ENCODE measurements at places on chromosomes 11 and 22. TPM values are rescaled to one million over a fixed set of nuclear protein-coding genes. Genes with fewer than 3 reads are reported as not detected.
A peak's percentile ranks its signal among the peaks of the same experiment; 100 is the strongest.

DNA sequence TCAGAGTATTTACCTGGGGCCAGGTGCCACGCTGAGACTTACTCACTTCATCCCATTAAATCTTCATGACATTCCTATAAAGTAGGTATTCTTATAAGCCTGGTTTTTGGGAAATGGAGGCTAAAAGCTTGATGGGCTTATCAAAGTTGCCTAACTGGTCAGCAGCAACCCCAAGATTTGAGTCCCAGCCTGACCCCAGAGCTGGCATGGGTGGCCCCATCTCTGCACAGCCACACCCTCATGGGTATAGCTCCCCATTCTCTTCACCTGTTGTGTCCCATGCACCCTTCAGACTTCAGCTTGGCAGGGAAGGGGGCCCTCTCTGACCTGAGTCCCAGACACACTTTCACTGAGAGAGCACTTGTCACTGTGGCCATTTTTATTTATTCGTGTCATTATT, 37.4 kb upstream of the TP53I11 start:
- H3K27me3 ChIP-seq, result no peaks in the 10 kb centered on the region
- H3K4me1 ChIP-seq, result peaks cover 22% of the 10 kb centered on the region

- H3K4me3 ChIP-seq, result no peak overlapping the region
- no peaks in the 10 kb centered on the region for H3K27me3 ChIP-seq
- no peaks in the 10 kb centered on the region for H3K4me1 ChIP-seq
- no peak overlapping the region for H3K27ac ChIP-seq
- no peak for DNase-seq
These were observed 124.3 kb downstream of the RBFOX2 start for GRCh38 chr22:35904336-35904692.

- H3K4me3 ChIP-seq, result no peak overlapping the region
- H3K36me3 ChIP-seq, result no peaks in the 10 kb centered on the region
- H3K27ac ChIP-seq, result no peak overlapping the region
- H3K27me3 ChIP-seq, result no peaks in the 10 kb centered on the region
These were observed 22.4 kb downstream of the SLC22A6 start for GRCh38 chr11:62962391-62962790.

- no peak overlapping the region for H3K4me3 ChIP-seq
- H3K27ac ChIP-seq, result no peak overlapping the region
- no peaks in the 10 kb centered on the region for H3K4me1 ChIP-seq
- H3K36me3 ChIP-seq, result peaks cover 36% of the 10 kb centered on the region
These were observed 34.4 kb downstream of the MCAM start for GRCh38 chr11:119282495-119282894.

- H3K4me3 ChIP-seq, result no peak overlapping the region
- H3K27me3 ChIP-seq, result no peaks in the 10 kb centered on the region
- H3K27ac ChIP-seq, result no peak overlapping the region
- DNase-seq, result no peak
- no peaks in the 10 kb centered on the region for H3K36me3 ChIP-seq
These were observed 49.6 kb downstream of the CECR2 start for GRCh38 chr22:17418890-17419324.

DNA sequence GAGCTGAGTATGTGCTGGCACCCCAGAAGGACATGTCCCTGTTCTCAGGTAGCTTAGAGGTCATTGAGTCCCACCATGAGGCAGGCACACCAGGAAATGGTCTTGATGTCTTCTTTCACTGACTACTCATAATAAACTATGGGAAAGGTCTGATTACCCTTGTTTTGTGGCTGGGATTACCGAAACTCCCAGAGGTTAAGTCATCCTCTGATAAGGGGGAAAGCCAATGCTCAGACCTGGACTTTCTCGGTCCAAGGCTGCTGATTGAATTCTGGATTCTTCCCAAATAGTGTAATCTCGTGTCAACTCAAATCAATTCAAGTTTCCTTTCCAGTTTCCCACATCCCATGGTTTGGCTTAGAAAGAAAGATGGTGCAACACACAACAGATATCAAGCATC, 3.7 kb upstream of the CD44 start:
- no peak overlapping the region for H3K27ac ChIP-seq
- H3K4me3 ChIP-seq, result no peak overlapping the region
- no peaks in the 10 kb centered on the region for H3K36me3 ChIP-seq
- H3K27me3 ChIP-seq, result no peaks in the 10 kb centered on the region
- no peaks in the 10 kb centered on the region for H3K4me1 ChIP-seq

DNA sequence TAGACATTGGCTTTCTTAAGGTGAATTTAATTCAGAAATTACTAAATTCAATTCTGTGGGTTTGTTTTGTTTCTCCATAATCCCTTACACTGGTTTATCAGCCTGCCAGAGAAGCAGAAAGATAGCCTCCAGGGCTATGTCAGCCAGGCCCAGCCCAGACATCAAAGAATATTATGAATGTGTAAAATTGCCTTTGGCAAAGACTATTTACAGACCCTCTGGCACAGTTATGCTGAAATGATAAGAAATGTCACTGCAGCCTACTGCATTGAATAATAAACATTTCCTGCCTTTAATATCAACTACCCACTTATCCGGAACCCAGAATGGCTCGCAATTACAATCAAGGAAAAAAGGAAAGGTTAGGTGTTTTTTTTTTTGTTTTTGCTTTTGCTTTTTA, 562.5 kb upstream of the LRRC4C start:
- no peaks in the 10 kb centered on the region for H3K27me3 ChIP-seq
- H3K4me3 ChIP-seq, result no peak overlapping the region
- no peak overlapping the region for H3K27ac ChIP-seq
- no peak for DNase-seq

Gene CYP2D6
- total RNA-seq, result not detected

GRCh38 chr11:72969894-72970335, 155.7 kb downstream of the ATG16L2 start:
- peaks cover 28% of the 10 kb centered on the region for H3K4me1 ChIP-seq
- no peak overlapping the region for H3K4me3 ChIP-seq
- H3K36me3 ChIP-seq, result no peaks in the 10 kb centered on the region
- H3K27ac ChIP-seq, result no peak overlapping the region
- DNase-seq, result no peak
- H3K27me3 ChIP-seq, result no peaks in the 10 kb centered on the region

Gene ISX
- total RNA-seq, result not detected

Gene TPBGL
- total RNA-seq, result 0.21 TPM

GRCh38 chr11:7672276-7672959, 882 bp downstream of the CYB5R2 start:
- DNase-seq, result no peak
- peak overlapping the region; percentile 90 for H3K4me3 ChIP-seq
- H3K27ac ChIP-seq, result no peak overlapping the region
- peaks cover 20% of the 10 kb centered on the region for H3K4me1 ChIP-seq

- H3K27me3 ChIP-seq, result no peaks in the 10 kb centered on the region
- H3K27ac ChIP-seq, result no peak overlapping the region
- H3K4me1 ChIP-seq, result no peaks in the 10 kb centered on the region
- no peaks in the 10 kb centered on the region for H3K36me3 ChIP-seq
These were observed 44.8 kb downstream of the MMP20 start for GRCh38 chr11:102580185-102580951.

Gene TMEM191C
- 0.27 TPM for total RNA-seq

DNA sequence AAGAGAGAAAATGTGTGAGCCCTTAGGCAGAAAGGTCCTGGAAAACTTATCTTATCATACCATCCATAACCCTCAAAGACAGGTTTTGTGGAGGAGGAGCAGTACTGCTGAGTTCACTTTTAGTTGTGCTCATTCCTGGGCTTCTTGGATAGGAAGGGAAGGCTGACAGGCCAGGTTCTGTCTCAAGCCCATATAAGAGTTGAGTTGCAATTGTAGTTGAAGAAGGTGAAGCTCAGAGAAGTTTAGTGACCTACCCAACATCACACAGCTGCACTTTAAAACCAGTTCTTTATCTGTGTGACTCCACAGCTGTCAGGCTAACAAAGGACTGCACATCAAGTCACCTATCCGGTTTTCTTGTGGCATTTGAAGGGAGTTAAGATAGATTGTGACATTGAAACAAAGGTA, 13.0 kb downstream of the TEAD1 start:
- peaks cover 58% of the 10 kb centered on the region for H3K4me1 ChIP-seq
- peak overlapping the region; percentile 46 for H3K27ac ChIP-seq
- DNase-seq, result no peak
- no peak overlapping the region for H3K4me3 ChIP-seq
- H3K27me3 ChIP-seq, result no peaks in the 10 kb centered on the region

GRCh38 chr11:45105233-45105983, 41.0 kb upstream of the PRDM11 start:
- no peaks in the 10 kb centered on the region for H3K27me3 ChIP-seq
- H3K4me3 ChIP-seq, result no peak overlapping the region
- no peaks in the 10 kb centered on the region for H3K36me3 ChIP-seq
- peak; percentile 30 for DNase-seq

Gene PACSIN3
- total RNA-seq, result 44.4 TPM

- H3K36me3 ChIP-seq, result no peaks in the 10 kb centered on the region
- no peaks in the 10 kb centered on the region for H3K27me3 ChIP-seq
- no peak overlapping the region for H3K4me3 ChIP-seq
- H3K27ac ChIP-seq, result no peak overlapping the region
These were observed 34.4 kb downstream of the CYP2R1 start for GRCh38 chr11:14857621-14858020.

Gene TSPAN32
- 6.9 TPM for total RNA-seq
